ENCODE measurements at places on chromosomes 11 and 22.

- DNase-seq, result no peak
Observed at GRCh38 chr11:134036492-134037045, 32.3 kb upstream of the JAM3 start.

- DNase-seq, result peak; percentile 49
Observed at GRCh38 chr11:60700689-60701468, 1.5 kb downstream of the MS4A8 start.

- DNase-seq, result no peak
Observed at GRCh38 chr11:75301131-75301530, 50.3 kb downstream of the ARRB1 start.

DNA sequence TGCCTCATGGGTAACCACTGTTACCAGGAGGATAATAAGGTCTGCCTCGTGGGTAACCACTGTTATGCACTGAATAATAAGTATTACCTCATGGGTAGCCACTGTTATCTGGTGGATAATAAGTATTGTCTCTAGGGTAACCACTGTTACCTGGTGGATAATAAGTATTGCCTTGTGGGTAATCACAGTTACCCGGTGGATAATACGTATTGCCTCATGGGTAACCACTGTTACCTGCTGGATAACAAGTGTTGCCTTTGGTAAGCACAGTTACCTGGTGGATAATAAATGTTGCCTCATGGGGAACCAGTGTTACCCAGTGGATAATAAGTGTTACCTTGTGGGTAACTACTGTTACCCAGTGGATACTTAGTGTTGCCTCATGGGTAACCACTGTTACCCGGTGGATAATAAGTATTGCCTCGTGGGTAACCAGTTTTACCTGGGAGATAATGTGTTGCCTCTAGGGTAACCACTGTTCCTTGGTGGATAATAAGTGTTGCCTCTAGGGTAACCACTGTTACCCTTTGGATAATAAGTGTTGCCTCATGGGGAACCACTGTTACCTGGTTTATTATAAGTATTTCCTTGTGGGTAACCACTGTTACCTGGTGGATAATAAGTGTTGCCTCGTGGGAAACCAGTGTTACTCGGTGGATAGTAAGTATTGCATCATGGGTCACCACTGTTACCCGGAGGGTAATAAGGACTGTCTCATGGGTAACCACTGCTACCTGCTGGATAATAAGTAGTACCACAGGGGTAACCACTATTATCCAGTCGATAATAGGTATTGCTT, 10.6 kb upstream of the NXPE4 start:
- DNase-seq, result no peak

- no peak for DNase-seq
Observed at GRCh38 chr11:116044520-116044919, 540.3 kb upstream of the CADM1 start.

Measured in GM13977 (cell line).